Stimulated activated CD4-positive, alpha-beta T cell treated with anti-CD3 and anti-CD28 coated beads, Interleukin-12 subunit alpha, Interleukin-12 subunit beta, amount 100 ng/mL, for 24 hours (primary cell): ENCODE measurements at places on chromosomes 7 and 10.
A peak's percentile ranks its signal among the peaks of the same experiment; 100 is the strongest.

DNA sequence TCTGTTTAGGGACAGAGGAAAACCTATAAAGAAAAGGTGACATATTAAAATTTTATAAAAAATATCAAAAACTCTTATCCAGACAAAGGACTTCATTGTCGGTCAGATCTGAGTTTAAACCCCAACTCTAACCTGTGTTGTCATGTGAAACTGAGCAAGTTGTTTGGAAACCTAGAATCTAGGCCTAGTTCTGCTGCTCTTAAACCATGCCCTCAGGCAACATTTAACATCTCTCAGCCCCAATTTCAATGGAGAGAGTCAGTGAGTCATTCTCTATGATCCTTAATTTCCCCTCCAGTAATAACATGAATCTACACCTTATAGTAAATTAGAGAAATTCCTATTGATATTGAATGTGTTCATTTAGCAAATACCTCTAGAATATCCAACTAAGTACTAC lies 192.3 kb downstream of the IMMP2L start:
- no peak for DNase-seq

GRCh38 chr7:21314954-21315353 lies 112.9 kb upstream of the SP4 start:
- no peak for DNase-seq

DNA sequence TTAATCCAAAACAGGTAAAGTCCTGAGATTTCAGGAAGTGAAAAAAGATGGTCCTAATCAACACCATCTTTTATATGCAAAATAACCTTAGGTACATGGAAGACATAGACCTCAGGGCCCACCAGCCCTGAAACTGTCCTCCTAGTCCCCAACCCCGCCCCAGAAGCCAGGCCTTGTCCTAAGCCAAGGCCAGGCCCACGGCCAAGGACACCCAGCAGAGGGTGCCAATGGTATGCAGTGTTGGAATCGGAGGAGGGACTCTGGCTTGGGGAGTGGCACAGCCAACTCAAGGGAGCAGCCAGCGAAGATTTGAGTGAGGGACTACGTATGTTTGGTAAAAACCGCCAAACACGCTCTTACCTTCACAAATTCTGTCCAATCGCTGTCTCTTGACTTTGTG lies 96.7 kb downstream of the ZRANB1 start:
- DNase-seq = no peak

GRCh38 chr10:76021398-76021797 lies 590.0 kb downstream of the LRMDA start:
- no peak for DNase-seq

GRCh38 chr10:82622479-82622878 lies 747.5 kb downstream of the NRG3 start:
- DNase-seq = no peak

DNA sequence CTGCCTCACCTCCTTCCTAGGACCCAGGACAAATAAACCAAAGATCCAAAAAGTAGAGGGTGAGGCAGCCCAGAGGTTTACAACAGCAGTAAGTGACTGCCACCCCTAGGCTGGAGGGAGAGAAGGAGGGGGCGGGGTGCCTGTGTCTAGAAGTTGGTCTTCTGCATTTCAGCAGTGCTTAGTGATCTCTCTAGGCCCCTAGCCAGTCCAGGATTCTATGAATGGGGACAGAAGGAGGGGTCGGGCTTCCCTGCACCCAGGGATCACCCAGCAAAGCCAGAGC lies 62.8 kb upstream of the KDM7A start:
- no peak for DNase-seq

- DNase-seq = no peak
These were observed 166.0 kb downstream of the FANK1 start for GRCh38 chr10:126062131-126063032.

DNA sequence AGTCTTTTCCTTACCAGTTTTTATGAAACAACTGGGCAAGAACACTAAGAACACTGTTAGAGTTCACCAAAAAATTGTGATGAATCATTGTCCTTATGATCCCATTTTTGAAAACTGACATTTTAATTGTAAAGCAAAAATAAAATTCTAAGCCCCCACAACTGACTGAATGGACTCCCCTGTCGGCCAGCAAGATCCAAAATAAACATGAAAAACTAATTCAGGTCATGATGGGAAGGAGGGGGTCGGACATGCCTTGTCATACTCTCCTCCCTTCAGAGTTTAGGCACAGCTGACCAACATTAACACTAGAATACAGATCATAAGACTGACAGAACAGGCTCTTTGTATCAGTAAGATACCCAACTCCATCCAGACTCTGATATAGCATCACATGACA lies 2.0 kb upstream of the RBAK start:
- DNase-seq = no peak

DNA sequence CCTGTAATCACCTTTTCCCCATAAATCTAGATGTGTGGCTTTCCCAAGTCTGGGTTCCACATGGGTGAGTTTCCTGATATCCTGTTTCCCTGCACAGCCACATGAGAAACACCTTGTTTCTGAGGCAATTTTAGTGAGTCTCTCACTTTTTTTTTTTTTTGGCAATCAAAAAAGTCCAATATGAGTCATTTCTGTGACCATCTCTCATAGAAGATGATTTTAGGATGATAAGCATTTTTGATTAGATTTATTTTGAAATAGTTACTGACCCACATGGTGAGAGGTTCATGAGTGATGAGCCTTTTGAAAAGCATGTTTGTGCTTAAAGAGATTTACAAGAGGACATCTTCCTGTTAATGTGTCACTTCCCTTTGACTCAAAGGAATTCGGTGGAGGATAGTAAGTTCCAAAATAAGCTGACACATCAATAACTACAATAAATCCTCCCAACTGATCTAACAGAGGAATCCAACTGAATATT lies 464.0 kb downstream of the INHBA start:
- DNase-seq = no peak

- peak; percentile 93 for DNase-seq
These were observed at the start of gene DDX56 for GRCh38 chr7:44573464-44574286. TSS of gene DDX56 (minus strand) at chr7:44573908. CDS start at chr7:44573895, 13 bp downstream.
